ENCODE measurements at places on chromosomes 12 and 14.

DNA sequence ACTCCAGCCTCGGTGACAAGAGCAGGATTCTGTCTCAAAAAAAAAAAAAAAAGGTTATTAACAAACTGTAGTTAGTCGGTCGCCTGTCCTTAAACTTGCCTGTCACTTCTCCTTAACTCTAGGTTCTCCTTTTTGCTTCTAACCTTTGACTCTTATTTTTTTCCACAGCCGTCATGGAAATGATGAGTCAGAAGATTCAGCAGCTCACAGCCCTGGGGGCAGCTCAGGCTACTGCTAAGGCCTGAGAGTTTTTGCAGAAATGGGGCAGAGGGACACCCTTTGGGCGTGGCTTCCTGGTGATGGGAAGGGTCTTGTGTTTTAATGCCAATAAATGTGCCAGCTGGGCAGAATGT lies 418 bp upstream of the MYG1 start:
- DNase-seq: no peak

- no peak for DNase-seq
Observed at GRCh38 chr12:106913456-106913855, 42.3 kb upstream of the TMEM263 start.

DNA sequence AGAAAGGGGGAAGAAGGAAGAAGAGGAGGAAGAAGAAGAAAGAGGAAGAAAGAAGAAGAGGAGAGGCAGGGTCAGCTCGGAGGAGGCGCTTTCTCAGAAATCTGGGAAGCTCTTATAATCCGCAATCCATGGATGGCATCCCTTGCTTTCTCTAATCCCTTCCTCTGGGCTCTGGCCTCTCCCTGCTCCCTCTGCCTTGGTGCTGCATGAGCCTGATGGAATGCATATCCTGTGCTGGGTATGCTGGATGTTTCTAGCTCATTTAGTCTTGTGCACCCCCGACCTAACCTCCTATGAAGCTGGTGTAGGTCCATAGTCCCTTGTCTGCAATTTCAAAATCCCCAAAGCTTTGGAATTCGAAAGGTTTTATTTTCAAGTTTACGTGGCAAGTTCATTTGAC lies 94.2 kb upstream of the MYL2 start:
- no peak for DNase-seq

- no peak for DNase-seq
Observed at GRCh38 chr14:100078997-100079725, 13.9 kb downstream of the EVL start.

DNA sequence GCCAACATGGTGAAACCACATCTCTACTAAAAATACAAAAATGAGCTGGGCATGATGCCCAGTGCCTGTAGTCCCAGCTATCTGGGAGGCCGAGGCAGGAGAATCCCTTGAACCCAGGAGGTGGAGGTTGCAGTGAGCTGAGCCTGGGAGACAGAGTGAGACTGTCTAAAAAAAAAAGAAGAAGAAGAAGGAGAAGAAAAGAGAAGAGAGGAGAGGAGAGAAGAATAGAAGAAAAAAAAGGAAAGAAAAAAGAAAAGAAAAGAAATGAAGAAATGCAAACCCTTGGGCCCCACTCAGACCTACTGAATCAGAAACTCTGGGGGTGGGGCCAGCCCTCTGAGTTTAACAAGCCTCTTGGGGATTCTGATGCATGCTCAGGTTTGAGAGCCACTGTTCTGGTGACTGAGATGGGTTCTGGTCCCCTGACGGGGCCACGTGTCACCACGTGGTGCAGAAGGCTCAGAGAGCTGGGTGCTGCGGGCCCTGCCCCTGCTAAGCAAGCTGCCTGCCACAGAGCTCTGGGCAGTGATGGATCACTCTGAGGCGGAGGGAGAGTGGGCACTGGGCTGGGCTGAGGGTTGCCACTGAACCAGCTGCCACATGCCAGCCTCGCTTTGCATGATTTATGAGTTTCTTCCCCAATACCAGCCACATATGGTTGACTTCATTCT lies 37.5 kb downstream of the ERH start:
- no peak for DNase-seq

DNA sequence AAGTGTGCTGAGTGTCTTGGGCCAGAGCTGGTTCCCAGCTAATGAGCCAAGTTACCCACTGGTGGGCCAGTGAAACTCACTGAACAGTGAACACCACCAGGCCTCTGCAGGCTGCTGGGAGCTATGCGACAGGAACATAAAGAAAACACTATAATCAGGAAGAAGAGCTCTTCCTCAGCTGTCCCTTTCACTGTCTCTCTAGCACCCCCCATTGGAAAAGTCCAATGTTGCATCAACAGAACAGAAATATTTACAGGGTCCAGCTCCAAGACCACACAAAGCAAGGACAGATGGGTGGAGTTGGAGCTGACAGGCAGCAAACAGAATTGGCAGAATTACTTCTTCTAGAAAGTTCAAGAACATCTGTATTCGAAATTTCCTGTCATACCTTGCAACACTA lies 903.6 kb upstream of the TMEM132C start:
- DNase-seq: no peak

DNA sequence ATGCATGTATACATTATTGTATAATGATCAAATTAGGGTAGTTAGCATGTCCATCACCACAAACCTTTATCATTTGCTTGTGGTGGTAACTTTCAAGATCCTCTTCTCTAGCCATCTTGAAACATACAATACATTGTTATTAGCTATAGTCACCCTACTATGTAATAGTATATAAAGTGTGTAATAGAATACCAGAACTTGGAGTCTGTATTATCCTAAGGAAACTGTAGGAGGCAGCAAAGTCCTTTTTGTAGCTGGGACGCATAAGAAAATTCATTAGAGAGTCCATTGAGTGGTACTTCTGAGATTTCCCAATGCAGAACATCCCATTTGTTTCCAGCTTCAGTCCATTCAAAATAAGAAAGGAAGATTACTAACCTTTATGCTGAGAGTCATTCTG lies 325.9 kb upstream of the LRFN5 start:
- no peak for DNase-seq
